Activated T-helper 1 cell treated with anti-CD3 and anti-CD28 coated beads, Interleukin-2, amount 50 U/mL, for 16 hours (primary cell): ENCODE measurements at places on chromosomes 4 and X.

DNA sequence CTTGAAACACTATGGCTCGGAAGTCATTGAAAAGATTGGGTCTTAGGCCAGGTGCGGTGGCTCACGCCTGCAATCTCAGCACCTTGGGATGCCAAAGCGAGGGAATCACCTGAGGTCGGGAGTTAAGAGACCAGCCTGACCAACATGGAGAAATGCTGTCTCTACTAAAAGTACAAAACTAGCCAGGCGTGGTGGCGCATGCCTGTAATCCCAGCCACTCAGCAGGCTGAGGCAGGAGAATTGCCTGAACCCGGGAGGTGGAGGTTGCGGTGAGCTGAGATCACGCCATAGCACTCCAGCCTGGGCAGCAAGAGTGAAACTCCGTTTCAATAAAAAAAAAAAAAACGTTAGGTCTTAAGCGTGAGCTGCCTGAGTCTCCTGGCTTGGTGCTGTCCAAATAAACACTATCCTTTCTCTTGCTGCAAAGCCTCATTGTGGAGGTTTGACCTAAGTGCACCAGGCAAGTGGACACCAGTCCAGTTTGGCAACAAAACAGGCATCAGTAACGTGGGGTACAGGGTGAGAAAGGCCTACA, 185.9 kb downstream of the DHRSX start:
- DNase-seq = no peak

GRCh38 chr4:125739760-125740159, 425.0 kb downstream of the FAT4 start:
- no peak for DNase-seq

DNA sequence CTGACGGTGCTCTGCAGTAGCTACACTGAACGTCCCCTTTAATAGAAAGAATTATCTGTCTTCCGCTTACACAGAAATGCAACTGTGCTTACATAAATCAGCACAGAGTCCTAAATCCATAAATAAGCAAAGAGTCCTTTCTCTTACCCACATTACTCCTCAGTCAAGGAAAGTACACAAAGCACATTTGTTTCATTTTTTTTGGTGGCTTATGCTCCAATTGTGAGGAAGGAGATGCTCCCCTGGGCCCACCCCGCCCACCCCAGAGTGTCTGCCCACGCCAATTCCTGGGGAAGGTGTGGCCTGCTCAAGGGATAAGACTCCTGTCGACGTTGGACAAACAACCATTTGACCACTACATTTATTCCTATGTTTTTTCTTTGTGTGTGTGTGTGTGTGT, 53.8 kb downstream of the CPLX1 start:
- DNase-seq = no peak

- no peak for DNase-seq
Observed at GRCh38 chrX:13266641-13267345, 53.1 kb downstream of the ATXN3L start.

GRCh38 chrX:7261672-7262332, 113.8 kb upstream of the PUDP start:
- no peak for DNase-seq

- DNase-seq = no peak
Observed at GRCh38 chr4:111540671-111541070, 604.6 kb upstream of the FAM241A start.

DNA sequence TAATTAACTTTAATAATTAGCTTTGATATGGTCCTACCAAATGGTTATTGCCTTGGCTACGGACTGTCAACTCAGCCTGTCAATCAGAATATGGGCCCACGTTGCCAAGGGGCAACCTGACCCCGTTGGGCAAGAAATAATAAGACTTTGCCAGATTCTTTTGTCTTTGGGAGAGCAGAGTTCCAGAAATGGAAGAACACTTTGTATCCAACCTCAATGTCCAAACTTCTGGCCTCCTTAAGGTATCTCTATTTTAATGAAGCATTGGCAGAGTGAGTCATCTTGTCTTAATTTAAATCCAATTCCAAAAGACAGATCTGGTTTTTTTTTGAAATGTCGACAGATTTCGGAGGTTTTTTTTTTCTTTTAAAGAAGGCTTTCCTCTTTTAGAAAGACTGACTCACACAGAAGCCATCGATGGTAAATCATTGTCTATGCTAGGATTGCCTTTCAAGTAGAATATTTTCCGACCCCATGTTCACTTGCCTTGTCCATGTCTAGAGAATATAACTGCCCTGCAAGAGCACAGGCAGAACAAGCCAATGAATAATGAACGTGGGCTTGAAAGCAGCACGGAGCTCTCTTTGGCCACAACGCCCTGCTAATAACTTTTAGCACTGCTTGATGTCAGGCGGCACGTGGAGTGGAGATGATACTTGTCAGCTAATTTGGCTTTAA, 190.3 kb upstream of the GATB start:
- DNase-seq = no peak

- no peak for DNase-seq
Observed at GRCh38 chr4:73765296-73765695, 24.9 kb downstream of the CXCL8 start.

DNA sequence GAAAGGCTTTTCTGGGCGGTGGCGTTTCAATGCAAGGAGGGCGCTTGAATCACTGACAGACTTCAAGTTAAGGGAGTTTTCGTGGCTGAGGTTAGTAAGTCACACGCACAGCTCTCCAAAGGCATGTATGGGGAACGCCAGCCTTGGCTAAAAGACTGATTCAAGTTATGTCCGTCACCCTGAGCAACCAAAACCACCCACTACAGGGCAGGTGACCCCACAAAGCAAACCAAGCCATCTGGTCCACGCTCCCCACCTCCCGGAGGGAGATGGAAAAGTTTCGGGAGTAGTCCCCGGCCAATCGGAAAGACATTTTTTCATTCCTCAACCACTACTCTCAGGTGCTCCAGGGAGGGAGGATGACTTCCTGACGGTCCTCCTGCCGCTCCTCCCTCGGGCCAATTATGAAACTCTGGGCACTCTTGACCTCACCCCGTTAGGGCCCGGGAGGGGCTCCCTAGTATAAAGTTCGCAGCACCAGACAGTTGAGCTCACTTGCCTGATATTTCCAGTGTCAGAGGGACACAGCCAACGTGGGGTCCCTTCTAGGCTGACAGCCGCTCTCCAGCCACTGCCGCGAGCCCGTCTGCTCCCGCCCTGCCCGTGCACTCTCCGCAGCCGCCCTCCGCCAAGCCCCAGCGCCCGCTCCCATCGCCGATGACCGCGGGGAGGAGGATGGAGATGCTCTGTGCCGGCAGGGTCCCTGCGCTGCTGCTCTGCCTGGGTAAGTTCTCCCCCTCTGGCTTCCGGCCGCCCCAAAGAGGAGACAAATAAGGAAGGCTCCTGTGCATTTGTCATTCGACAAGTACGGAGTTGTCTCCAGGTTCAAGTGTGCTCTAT, at the start of gene EREG:
TSS of gene EREG (plus strand) at position 494 of the 840 bp plus-strand sequence. CDS start at position 658, 164 bp downstream.
- no peak for DNase-seq

DNA sequence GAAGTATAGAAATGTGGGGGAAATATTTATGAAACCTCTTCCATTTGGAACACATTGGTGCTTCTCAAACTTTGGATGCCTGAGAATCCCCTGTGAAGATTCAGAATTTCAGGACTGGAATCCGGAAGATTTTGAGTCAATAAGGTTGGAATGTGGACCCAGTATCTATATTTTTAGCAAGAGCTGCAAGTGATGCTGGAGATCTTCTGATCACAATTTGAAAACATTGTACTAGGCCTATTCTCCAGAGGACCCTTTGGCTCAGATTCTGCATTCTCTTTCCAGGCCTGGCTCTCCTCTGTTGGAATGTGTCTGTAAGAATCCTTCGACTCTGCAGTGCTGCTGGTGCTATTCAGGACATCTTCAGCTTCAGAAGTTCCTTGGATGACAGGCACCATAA, 2.4 kb upstream of the PKD2 start:
- DNase-seq = no peak

DNA sequence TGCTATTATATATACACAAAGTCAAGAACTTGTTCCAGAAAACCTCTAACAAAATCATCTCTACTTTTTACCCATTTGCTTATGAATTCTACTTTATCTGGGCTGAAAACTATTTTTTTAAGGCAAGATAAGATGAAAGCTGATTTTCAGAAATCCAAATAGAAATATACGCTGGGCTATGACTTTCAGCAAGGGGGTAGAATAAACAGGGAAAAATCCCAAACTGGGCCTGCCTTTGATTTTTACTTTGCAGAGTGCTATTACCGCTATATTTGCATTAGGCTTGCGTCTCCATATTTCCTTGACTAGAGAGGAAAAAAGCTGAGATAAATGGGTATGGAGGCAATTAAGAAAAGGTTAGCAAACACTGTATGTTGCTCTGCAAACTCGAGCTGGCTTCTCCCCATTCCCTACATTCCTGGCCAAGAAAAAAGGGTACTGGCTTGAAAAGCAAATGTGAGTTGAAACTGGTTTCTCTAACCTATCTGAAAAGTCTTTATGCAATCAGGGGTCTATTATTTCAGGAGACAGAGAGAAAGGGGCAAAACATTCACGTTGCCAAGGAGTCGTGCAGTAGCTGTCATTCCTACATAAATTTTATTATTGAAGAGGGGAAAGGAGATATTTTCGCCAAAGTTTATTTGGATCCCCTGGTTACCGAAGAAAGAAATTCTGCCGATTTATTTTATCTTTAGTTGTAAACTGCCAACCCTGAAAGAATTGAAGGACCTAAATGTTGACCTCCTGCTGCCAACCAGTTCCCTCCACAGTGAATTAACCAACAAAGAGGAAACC, 2.2 kb downstream of the TMEM47 start:
- no peak for DNase-seq

- no peak for DNase-seq
Observed at GRCh38 chrX:2694914-2695267, 3.8 kb downstream of the CD99 start.
